ENCODE measurements at places on chromosomes 7 and 10.

GRCh38 chr7:118642396-118642795, 417.9 kb downstream of the ANKRD7 start:
- no peak for DNase-seq

DNA sequence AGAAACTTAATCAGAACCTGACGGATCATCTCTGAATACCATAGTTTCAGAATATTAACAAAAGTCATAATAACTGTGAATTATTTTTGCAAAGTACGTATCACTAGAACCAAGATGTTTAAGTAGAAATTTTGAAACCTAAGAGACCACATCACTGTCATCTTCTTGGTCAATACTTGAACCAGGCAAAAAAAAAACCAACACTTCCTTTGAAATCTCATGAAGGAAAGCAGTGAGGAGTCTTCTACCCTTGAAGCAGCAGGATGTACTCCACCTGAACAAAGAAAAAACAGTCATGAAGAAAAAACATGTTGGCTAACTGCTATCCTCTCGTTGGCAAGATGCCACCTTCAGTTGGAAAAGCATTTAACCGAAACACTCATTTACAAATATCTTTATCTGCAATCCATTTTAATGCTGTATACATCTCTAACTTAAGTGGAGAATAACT, 82.4 kb downstream of the SRPK2 start:
- no peak for DNase-seq

DNA sequence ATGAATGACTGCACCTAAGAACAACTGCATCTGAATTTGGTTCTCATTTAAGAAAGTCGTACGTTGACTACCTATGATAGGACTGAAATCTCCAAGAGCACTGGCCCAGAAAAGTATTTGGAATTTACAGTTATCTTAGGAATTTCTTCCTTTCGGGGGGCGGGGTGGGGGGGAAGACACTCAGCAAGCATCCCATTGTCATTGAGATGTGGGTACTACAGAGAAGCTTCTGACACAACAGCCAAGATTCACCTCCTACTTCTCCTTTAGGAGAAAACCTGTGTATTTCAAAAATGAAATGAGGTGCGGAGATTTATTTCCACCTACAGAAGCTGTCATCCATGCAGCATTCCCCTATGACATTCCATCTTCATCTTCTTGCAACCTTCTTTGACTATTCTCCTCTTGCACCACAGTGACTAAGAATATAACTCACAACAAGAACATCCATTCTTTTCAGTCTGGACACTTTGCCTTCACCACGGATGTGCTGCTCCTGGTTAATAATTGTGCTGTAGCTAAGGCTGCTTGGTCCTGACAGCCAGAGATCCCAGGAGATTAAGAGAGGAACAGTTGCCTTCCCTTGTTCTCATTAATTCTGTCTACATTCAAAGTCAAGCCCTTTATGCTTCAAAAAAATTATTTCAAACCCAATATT, 98.4 kb upstream of the FRMD4A start:
- DNase-seq: no peak

DNA sequence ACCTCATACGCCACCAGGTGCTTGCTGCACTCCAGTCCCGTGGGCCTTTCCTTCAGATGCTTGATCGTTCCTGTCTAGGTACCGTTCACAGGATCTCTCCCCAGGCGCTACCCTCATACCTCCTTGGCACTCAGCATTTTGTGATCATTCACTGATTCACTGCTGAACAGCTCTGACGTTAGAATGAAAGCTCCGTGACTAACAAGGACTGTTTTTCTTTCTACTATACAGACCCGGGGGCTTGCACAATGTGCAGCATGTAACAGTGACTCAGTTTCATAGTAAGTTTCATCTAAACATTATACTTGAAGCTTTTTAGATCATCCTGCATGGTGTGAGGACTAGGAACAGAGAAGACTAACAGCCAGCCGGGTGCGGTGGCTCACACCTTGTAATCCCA, 20.6 kb downstream of the KIN start:
- DNase-seq: no peak

GRCh38 chr7:15848362-15848761, 161.9 kb upstream of the MEOX2 start:
- no peak for DNase-seq

GRCh38 chr10:18681971-18682411, 22.8 kb downstream of the ARL5B start:
- no peak for DNase-seq

DNA sequence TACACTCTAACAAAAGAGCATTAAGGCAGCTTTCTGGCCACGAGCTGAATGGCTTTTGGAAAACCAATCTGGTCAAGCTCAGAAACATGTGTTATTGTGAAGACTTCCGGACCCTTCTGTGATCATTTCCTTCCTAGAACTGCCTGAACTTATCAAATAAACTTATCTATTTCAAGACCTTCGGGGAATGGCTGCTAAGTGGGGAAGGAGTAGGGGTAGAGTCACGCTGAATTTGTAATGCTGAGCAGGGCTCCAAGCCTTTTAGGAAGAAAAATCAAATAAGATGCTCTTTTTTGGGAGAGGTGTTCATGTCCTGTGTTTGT, 56.6 kb downstream of the PAPSS2 start:
- no peak for DNase-seq

- DNase-seq: no peak
These were observed 620.4 kb downstream of the GALNT17 start for GRCh38 chr7:71752171-71752935.

DNA sequence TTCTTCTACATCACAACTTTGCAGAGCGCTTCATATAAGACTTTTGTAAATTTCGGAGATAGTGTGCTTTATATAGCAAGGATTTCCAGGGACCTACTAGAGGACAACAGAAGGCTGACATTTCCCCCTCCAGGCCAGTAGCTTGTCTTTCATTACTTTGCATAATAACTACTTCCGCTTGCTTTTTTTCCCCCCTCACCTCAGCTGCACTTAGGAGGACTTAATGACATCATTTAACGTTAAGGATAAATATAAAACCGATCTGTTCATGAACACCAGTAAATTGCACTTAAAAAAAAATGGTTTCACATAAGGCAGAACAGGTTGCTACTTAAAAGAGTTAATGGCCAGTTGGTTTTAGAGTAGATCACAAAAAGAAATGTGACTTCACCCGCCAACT, 172.3 kb downstream of the AUTS2 start:
- no peak for DNase-seq

DNA sequence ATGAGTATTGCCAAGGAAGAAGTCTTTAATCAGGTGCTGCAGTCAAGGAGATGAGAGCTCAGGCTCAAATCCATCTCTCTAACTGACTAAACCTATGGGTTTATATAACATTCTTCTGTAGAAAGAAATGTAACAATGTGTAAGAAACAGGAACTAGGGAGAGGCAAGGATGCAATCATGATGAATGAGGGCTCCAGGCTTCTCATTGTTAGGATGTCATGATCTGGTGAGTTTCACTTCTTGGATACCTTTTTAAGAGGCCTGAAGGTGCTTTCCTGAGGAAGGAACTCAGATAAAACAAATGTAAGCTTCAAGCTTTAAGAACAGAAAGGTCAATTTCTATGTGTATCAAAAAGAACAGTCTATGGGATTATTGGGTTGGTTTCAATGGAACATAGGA, 30.8 kb upstream of the SCIN start:
- no peak for DNase-seq

- DNase-seq: no peak
These were observed 52.0 kb downstream of the JAKMIP3 start for GRCh38 chr10:132117636-132118190.

DNA sequence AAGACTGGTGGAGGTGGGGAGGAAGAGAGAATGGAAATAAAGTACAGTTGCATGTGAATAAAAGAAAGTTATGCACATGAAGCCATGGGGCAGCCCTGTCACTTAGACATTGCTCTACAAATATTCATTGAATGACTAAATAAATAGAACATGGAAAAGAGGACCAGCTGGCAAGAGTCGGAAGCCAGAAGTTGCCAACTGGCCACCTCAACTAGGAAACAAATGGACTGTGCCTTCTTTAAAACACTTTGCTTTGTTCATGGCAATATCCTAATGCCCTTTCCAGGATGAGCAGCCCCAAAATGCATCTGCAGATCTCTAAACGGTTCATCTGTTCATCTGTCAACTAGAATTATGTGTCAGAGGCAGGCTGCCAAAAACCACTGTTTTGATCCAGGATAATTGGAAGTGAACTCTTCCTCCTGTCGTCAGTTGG, 157.3 kb downstream of the NOC3L start:
- no peak for DNase-seq

Data from Caco-2 (cell line).